ENCODE measurements at places on chromosomes 6 and 20.

- H3K36me3 ChIP-seq, result no peaks in the 10 kb centered on the region
- no peaks in the 10 kb centered on the region for H3K27me3 ChIP-seq
- H3K4me3 ChIP-seq, result no peak overlapping the region
- no peaks in the 10 kb centered on the region for H3K4me1 ChIP-seq
Measured at GRCh38 chr6:155832596-155832995, 377.0 kb upstream of the NOX3 start.

- no peaks in the 10 kb centered on the region for H3K36me3 ChIP-seq
- H3K27me3 ChIP-seq, result no peaks in the 10 kb centered on the region
- no peaks in the 10 kb centered on the region for H3K4me1 ChIP-seq
- H3K27ac ChIP-seq, result no peak overlapping the region
- DNase-seq, result no peak
- H3K4me3 ChIP-seq, result no peak overlapping the region
Measured at GRCh38 chr6:127347178-127347577, 3.8 kb upstream of the ECHDC1 start.

DNA sequence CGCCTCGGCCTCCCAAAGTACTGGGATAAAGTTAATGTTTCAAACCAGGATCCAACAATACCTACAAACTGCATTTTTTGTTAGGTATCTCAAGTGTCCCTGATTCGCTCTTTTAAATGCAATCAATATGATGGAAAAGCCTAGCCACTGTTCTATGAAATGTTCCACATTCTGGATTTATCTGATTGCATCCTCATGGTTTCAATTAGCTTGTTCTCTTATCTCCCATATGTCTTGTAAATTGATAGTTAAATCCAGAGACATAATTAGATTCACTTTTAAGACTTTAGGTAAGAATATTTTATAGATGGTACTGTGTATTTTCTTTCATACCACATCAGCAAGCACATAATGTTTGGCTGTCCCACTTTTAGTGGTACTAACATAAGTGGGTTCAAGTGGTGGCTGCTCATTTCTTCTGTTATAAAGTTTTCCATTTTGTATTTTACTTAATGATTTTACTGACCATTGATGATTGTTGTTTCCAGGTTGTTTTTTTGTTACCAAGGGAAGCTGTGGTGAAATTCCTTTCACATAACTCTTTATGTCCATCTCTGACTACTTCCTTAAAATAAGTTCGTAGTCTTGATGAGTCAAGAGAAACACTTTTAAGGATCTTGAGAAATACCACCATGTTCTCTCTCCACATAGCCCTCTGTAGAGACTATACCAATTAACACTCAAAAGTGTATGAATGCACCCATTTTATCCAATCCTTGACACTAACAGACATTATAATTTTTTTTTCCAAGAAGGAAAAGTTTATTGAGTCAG, 40.5 kb downstream of the RNGTT start:
- H3K27me3 ChIP-seq, result no peaks in the 10 kb centered on the region
- H3K27ac ChIP-seq, result no peak overlapping the region
- no peak for DNase-seq

GRCh38 chr6:121499666-121500065, 64.2 kb downstream of the GJA1 start:
- H3K36me3 ChIP-seq, result no peaks in the 10 kb centered on the region
- peaks cover 2% of the 10 kb centered on the region for H3K27me3 ChIP-seq
- H3K4me3 ChIP-seq, result no peak overlapping the region
- no peak for DNase-seq
- no peaks in the 10 kb centered on the region for H3K4me1 ChIP-seq

DNA sequence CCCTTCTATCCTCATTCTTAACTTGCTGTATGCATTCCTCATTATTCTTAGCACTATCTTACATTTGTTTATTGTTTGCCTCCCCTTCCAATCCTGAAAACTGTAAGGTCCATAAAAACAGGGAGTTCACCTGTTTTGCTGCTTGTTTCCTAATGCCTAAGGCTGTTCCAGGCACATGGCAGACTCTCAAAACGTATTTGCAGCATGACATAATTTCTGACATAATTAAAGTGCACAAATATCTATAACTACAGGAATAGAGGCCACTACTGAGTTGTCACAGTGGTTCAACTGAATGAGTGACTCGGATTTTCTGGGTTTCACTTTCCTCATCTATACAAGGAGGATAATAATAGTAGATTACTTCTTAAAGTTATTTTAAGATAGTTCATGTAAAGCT, 83.0 kb downstream of the HFE start:
- no peaks in the 10 kb centered on the region for H3K4me1 ChIP-seq
- no peak overlapping the region for H3K27ac ChIP-seq
- H3K4me3 ChIP-seq, result no peak overlapping the region
- H3K36me3 ChIP-seq, result no peaks in the 10 kb centered on the region

DNA sequence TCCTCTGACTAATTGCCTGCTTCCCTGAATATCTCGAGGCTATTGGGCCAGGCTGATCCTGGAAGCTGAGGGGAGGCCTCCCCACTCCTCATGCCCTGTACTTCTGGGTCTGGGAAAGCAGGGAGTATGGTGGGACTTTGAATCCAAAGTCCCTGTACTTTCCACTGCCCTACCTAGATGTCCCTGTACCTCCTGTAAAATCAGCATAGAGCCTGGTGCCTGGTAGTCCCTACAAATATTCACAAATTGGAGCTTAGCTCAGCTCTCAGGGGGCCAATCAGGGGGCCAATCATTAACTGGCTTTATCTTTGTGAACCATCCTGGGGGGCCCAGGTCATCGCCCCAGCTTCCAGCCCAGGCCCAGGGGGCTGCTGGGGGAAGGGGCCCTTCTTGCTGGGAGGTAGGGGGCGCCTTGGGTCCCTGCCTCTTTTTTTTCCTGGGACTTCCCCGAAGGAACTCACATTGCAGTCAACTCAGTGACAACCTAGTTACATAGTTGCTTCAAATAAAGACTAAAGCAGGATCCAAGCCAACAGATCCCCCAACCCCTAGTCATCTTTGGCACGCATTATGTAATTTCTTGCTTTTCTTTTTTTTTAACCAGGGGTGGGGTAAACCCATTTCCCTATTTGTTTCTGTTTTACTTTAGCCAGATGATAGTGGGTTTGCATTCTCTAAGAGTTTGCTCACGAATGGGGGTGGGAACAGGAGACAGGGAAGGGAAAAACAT, 6.9 kb upstream of the VEGFA start:
- H3K27ac ChIP-seq, result no peak overlapping the region
- peaks cover 19% of the 10 kb centered on the region for H3K4me1 ChIP-seq
- no peak overlapping the region for H3K4me3 ChIP-seq
- no peaks in the 10 kb centered on the region for H3K27me3 ChIP-seq
- H3K36me3 ChIP-seq, result no peaks in the 10 kb centered on the region

- H3K27me3 ChIP-seq, result no peaks in the 10 kb centered on the region
- no peaks in the 10 kb centered on the region for H3K4me1 ChIP-seq
- no peaks in the 10 kb centered on the region for H3K36me3 ChIP-seq
- H3K4me3 ChIP-seq, result no peak overlapping the region
- no peak overlapping the region for H3K27ac ChIP-seq
- no peak for DNase-seq
Measured at GRCh38 chr6:129920103-129920798, 59.1 kb upstream of the TMEM244 start.

DNA sequence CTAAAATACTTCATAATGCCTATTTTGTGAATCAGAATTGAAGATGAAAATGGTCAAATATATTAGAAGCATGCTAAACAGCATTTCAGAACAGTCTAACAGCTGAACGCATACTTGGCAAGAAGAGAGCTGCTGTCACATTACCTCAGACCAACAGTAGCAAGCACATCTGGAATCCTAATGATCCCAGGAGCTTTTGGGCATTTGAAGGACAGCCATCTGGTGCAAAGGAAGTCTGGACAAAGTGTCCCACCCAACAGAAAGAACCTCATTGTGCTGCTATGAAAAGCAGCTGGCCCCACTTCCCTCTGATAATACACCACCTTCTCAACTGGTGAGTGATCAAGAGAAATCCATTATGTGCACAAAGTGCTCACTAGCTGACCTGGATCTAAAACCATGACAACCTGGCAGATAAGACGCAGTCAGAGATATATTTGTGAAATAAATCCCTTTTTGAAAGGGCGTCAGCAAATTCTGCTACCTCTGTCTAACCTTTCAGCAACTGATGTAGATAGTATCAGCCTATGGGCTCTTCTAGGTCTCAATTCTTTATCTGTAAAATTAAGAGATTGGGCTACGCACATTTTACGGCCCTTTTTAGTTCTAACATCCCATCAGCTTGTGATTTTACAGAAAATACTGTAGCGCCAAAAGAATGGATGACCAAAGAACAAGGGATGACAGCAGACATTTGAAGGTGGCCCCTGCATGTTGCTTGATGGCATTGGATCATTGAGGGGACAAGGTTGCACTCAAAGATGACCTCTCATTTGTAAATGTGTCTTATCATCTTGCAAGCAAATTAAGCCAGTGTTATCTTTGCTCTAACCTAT, 78.7 kb downstream of the SGK1 start:
- no peak overlapping the region for H3K27ac ChIP-seq
- no peak overlapping the region for H3K4me3 ChIP-seq
- no peaks in the 10 kb centered on the region for H3K4me1 ChIP-seq
- no peak for DNase-seq
- H3K36me3 ChIP-seq, result no peaks in the 10 kb centered on the region

GRCh38 chr6:19771753-19772336, 65.3 kb upstream of the ID4 start:
- no peak overlapping the region for H3K27ac ChIP-seq
- DNase-seq, result no peak
- H3K27me3 ChIP-seq, result no peaks in the 10 kb centered on the region
- H3K4me3 ChIP-seq, result no peak overlapping the region
- H3K4me1 ChIP-seq, result no peaks in the 10 kb centered on the region

DNA sequence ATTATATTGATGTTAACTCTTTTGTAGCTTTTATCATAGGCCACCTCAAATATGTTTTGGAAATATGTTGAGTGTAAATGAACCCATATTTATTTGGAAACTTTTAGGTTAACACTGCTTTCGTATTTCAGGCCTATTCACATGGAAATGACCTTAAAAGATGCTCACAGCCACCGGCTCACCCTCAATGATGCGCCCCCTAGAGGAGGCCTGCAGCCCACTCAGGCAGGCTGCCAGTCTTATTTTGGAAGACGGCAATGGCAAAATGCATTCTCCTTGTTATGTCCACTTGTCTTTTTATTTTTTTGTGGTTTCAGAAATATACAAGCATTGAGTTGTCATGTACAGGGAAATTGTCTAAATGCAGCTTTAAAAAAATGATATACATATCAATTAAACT, 869.7 kb downstream of the PHF3 start:
- no peak overlapping the region for H3K4me3 ChIP-seq
- H3K27me3 ChIP-seq, result no peaks in the 10 kb centered on the region
- H3K27ac ChIP-seq, result no peak overlapping the region
- no peaks in the 10 kb centered on the region for H3K4me1 ChIP-seq

DNA sequence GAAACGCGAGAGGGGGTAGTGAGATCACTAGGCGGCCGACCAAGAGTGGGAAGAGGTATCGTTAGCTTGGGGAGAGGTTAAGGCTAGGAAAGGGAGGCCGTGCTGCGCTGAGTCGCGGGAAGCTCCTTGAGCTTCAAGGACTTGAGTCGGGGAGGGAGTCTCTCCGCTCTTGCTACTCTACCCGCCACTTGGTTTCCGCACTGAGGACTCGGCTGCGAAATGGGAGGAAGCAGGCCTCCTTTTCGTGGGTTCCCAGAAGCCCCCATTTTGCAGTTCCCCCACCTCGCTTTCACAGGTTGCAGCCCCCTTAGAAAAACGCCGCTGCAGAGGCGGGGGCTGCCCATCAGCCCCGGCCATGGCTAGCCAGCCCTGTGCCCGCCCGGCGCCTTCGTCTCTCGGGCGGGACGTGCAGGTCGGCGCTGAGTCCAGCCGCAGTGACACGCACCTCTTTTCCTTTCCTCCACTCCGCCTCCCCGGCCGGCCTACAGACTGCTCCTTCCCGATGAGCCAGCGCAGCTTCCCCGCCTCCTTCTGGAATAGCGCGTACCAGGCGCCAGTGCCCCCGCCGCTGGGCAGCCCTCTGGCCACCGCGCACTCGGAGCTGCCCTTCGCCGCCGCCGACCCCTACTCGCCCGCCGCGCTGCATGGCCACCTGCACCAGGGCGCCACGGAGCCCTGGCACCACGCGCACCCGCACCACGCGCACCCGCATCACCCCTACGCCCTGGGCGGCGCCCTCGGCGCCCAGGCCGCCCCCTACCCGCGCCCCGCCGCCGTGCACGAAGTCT, 4.9 kb downstream of the VGLL2 start:
- no peaks in the 10 kb centered on the region for H3K4me1 ChIP-seq
- peaks cover 72% of the 10 kb centered on the region for H3K27me3 ChIP-seq
- peak overlapping the region; percentile 25 for H3K4me3 ChIP-seq

DNA sequence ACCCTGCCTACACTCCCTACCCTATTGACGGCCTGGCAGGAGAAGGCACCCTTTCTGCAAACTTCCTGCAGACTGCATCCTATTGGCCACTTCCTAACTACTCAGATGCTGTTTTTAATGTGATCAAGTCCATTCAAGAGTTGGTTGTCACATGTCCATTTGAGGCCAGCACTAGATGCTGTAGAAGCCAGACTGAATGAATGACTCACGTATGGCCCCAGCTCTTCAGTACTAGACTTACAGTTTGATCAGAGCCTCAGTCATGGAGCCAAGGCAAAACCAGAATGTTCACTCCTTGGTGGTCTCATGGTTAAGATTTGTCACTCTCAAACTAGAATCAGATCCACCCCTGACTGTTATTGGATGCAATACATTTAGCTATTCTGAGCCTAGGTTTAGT, 101.7 kb downstream of the OPRM1 start:
- H3K4me3 ChIP-seq, result no peak overlapping the region
- no peaks in the 10 kb centered on the region for H3K36me3 ChIP-seq
- no peaks in the 10 kb centered on the region for H3K4me1 ChIP-seq
- DNase-seq, result no peak
- H3K27me3 ChIP-seq, result no peaks in the 10 kb centered on the region
- no peak overlapping the region for H3K27ac ChIP-seq

GRCh38 chr6:34360556-34360955, 31.9 kb downstream of the NUDT3 start:
- DNase-seq, result no peak
- H3K27ac ChIP-seq, result no peak overlapping the region
- no peaks in the 10 kb centered on the region for H3K4me1 ChIP-seq
- no peaks in the 10 kb centered on the region for H3K27me3 ChIP-seq

DNA sequence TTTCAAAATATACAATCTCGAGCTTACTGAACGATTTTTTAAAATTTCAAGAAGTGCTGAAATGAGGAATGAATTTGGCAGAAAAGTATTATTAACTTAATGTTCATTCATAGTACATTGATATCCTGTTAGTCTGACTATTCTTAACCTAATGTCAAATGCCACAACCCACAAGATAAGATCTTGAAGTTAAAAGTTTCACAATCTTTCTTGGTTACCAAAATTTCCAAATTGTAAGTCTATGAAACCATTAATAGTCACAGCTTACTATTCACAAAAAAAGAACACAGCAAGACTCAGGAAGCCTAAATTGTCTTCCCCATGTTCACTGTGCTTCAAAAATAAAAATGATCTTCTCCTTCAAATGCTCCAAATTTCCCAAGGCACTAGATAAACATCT, 71.3 kb downstream of the HACE1 start:
- no peaks in the 10 kb centered on the region for H3K4me1 ChIP-seq
- no peaks in the 10 kb centered on the region for H3K27me3 ChIP-seq
- H3K4me3 ChIP-seq, result no peak overlapping the region

GRCh38 chr20:9374072-9374471, 140.3 kb upstream of the LAMP5 start:
- no peaks in the 10 kb centered on the region for H3K4me1 ChIP-seq
- H3K36me3 ChIP-seq, result no peaks in the 10 kb centered on the region
- H3K4me3 ChIP-seq, result no peak overlapping the region
- H3K27me3 ChIP-seq, result no peaks in the 10 kb centered on the region
- no peak overlapping the region for H3K27ac ChIP-seq

GRCh38 chr6:134250776-134251175, 67.1 kb downstream of the SGK1 start:
- H3K4me1 ChIP-seq, result no peaks in the 10 kb centered on the region
- no peak overlapping the region for H3K4me3 ChIP-seq
- DNase-seq, result no peak
- H3K27me3 ChIP-seq, result no peaks in the 10 kb centered on the region

GRCh38 chr6:12884983-12885382, 168.4 kb downstream of the PHACTR1 start:
- H3K27ac ChIP-seq, result no peak overlapping the region
- H3K36me3 ChIP-seq, result no peaks in the 10 kb centered on the region
- DNase-seq, result no peak
